PC-3 (cell line): ENCODE measurements at places on chromosomes 6 and 20.
A peak's percentile ranks its signal among the peaks of the same experiment; 100 is the strongest.

- no peak for DNase-seq
- no peaks in the 10 kb centered on the region for H3K4me1 ChIP-seq
- H3K27ac ChIP-seq, result no peak overlapping the region
- no peaks in the 10 kb centered on the region for H3K27me3 ChIP-seq
- H3K36me3 ChIP-seq, result no peaks in the 10 kb centered on the region
Measured at GRCh38 chr6:140434761-140435160, 1060.3 kb upstream of the CITED2 start.

DNA sequence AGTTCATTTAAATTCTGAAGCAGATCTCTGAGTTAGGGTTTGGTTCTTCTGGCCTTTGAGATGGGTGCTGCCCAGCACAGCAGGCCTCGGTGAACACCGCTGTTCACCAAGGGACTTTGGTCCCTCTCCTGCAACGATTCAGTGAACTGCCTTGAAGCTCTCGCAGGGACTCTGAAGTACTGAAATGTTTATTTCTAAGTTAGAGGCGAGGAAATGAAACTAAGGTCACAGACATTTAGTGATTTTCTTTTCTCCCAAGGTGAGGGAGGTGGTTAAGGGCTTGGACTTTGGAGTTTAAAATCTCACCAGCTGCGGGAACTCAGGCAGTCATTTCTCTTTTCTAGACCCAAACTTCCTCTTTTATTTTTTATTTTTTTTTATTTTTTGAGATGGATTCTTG, 26.2 kb downstream of the E2F3 start:
- H3K4me3 ChIP-seq, result no peak overlapping the region
- H3K36me3 ChIP-seq, result peaks cover 14% of the 10 kb centered on the region

- peak overlapping the region; percentile 93 for H3K27ac ChIP-seq
- no peaks in the 10 kb centered on the region for H3K36me3 ChIP-seq
- no peaks in the 10 kb centered on the region for H3K27me3 ChIP-seq
- peaks cover 34% of the 10 kb centered on the region for H3K4me1 ChIP-seq
- H3K4me3 ChIP-seq, result peak overlapping the region; percentile 10; the same call in 1 of the 2 replicates
- DNase-seq, result peak; percentile 56
Measured at GRCh38 chr6:81787313-81788068, 35.0 kb upstream of the TENT5A start.

DNA sequence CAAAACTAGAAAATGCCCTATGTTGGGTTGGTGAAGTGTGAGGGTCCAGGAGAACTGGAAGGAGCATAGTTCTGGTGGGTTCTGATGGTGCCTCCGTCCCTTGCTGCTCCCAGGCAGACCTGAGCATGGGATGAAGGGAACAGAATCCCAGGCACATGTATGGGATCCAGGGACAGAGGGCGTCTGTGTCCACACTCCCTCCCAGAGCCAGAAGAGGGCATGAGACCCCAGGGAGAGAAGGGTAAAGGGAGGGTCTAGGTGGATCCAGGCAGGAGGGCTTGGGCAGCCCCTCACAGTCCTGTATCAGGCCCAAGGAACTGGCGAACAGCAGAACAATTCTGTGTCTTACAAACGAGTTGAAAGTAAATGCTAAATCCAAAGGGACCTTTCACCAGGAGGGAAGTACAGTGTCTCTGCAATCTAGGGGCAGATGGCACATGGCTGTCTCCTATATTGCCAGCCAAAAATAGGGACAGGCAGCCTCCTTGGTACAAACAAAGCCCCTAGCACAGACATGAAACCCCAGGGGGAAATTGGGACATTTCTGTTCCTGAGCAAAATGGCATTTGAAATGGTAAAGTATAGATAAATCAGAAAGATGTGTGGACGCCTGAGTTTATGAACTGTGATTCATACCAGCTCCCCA, 2.5 kb upstream of the BPIFA1 start:
- no peak overlapping the region for H3K27ac ChIP-seq
- H3K36me3 ChIP-seq, result no peaks in the 10 kb centered on the region
- no peaks in the 10 kb centered on the region for H3K4me1 ChIP-seq

GRCh38 chr20:14992961-14993360, 655.5 kb upstream of the FLRT3 start:
- H3K36me3 ChIP-seq, result no peaks in the 10 kb centered on the region
- no peak overlapping the region for H3K27ac ChIP-seq
- no peaks in the 10 kb centered on the region for H3K27me3 ChIP-seq
- DNase-seq, result peak; percentile 25
- peaks cover 23% of the 10 kb centered on the region for H3K4me1 ChIP-seq

- no peak overlapping the region for H3K4me3 ChIP-seq
- H3K27me3 ChIP-seq, result no peaks in the 10 kb centered on the region
- peaks cover 12% of the 10 kb centered on the region for H3K4me1 ChIP-seq
- H3K27ac ChIP-seq, result no peak overlapping the region
Measured at GRCh38 chr20:47940101-47940813, 155.0 kb upstream of the SULF2 start.

DNA sequence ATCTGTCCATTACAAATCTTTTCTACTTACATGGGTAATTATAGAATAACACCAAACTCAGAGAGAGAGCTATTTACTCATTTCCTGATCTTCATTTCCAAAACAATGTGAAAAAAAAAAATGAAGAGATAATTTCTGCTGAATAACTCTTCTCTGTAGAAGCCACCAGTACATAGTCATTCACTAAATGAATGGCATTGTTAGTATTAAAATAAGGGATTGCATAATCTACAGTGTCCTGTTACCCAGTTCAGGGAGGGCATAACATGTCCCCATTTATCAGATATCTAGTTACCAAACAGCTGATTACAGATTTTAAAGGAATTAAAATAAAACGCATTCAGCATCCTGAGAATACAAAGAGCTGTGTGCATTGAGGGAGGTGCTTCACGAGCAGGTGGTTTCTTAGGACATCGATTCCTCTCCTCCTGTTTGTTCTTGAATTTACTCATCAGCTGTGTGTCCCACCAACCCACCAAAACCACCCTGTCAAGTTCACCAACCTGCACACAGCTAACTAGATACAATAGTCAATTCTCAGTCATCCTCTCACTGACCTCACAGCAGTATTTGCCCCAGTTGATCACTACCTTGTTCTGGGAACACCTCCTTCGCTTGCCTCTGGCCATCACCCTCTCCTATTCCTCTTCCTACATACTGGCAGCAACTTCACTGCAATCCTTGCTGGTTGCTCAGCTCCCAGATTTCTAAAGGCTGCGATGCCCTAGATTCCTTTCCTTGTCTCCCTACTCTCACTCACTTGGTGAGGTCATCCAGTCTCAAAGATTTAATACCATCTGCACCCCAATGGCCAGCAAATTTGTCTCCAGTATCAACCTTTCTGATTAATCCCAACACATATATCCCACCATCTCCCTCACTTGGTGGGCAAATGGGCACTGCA, 18.7 kb downstream of the CNKSR3 start:
- H3K4me3 ChIP-seq, result no peak overlapping the region
- no peak overlapping the region for H3K27ac ChIP-seq
- peaks cover 24% of the 10 kb centered on the region for H3K4me1 ChIP-seq
- DNase-seq, result no peak
- H3K27me3 ChIP-seq, result no peaks in the 10 kb centered on the region
- H3K36me3 ChIP-seq, result no peaks in the 10 kb centered on the region

DNA sequence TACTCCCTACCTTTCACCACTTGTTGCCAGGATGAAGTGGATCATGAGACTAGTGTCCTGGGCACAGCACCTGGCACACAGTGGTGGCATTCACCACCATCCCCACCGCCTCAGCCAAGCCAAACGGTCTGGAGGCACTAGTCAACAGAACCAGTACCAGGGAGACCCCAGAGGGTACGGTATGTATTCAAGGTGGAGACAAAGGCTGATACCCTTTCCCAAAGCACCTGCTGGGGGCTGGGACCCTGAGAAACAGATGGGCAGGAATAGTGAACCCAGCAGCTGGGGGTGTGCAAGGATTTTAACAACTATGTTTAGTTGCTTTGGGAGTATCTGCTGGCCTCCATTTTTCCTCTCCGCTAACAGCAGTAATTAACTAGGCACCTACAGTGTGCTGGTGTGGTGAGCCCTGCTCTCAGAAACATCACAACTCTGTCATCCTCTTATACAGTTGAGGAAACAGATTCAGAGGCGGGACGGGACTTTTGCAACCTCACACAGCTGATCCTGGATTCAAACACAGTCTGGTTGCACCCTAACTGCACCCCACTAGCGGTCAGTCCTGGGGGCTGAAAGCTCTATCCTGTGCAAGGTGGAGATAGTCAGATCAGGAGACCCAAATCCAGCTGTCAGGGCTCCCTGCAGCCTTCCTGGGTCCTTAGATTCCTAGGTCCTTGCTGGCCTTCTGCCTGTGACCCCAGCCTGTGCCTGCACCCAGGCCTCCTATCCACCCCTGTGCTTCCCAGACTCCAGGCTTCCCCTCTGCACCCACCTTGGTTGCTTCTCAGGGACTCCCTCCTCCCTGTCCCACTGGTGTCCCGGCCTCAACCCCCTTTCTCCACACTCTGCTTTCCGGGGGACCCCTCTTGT, 1.2 kb downstream of the SNTA1 start:
- H3K36me3 ChIP-seq, result no peaks in the 10 kb centered on the region
- no peak overlapping the region for H3K27ac ChIP-seq
- H3K4me3 ChIP-seq, result peak overlapping the region; percentile 84
- DNase-seq, result no peak
- peaks cover 5% of the 10 kb centered on the region; the same call in 1 of the 2 replicates for H3K4me1 ChIP-seq
